Astrocyte (in vitro differentiated cells and primary cell): ENCODE measurements at places on chromosomes 1 and 21. TPM values are rescaled to one million over a fixed set of nuclear protein-coding genes. Genes with fewer than 3 reads are reported as not detected.

DNA sequence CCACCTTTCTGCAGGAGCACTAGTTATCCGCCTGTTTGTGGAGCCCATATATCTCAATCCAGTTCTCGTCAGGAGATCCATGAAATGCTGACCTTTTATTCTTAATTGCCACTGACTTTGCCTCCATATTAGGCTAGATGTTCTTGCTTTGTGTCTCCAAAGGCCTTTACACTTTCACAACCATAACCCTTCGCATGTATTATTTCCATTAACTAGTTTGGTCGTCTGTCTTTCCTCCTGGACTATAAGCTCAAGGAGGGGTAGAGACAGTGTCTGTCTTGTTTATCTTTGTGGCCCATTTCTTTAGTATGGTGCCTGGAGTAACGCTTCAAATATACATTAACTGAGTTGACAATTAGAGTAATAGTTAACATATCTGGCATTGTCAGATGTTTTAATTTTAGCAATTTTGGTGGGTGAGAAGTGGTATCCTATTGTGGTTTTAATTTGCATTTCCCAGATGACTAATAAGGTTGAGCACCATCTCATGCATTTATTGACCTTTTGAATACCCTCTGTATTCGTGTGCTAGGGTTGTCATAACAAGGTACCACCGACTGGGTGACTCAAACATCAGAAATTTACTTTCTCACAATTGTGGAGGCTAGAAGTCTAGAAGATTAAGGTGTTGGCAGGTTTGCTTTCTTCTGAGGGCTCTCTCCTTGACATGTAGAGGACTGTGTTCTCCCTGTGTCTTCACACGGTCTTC, 21.7 kb upstream of the IL12RB2 start:
- H3K27ac ChIP-seq, result no peak overlapping the region
- no peaks in the 10 kb centered on the region for H3K36me3 ChIP-seq
- peak; percentile 52 for DNase-seq
- H3K4me1 ChIP-seq, result no peaks in the 10 kb centered on the region
- H3K4me3 ChIP-seq, result no peak overlapping the region

GRCh38 chr1:229171934-229172333, 99.0 kb upstream of the RAB4A start:
- no peaks in the 10 kb centered on the region for H3K27me3 ChIP-seq
- no peaks in the 10 kb centered on the region for H3K36me3 ChIP-seq
- no peak for DNase-seq
- no peak overlapping the region for H3K27ac ChIP-seq

GRCh38 chr1:206892351-206892984, 4.8 kb upstream of the IL24 start:
- DNase-seq, result peak; percentile 44
- H3K36me3 ChIP-seq, result no peaks in the 10 kb centered on the region
- H3K4me3 ChIP-seq, result no peak overlapping the region
- H3K27ac ChIP-seq, result no peak overlapping the region
- H3K27me3 ChIP-seq, result no peaks in the 10 kb centered on the region
- peaks cover 5% of the 10 kb centered on the region for H3K4me1 ChIP-seq

Gene OR2AJ1
- total RNA-seq, result not detected in 2 replicates

DNA sequence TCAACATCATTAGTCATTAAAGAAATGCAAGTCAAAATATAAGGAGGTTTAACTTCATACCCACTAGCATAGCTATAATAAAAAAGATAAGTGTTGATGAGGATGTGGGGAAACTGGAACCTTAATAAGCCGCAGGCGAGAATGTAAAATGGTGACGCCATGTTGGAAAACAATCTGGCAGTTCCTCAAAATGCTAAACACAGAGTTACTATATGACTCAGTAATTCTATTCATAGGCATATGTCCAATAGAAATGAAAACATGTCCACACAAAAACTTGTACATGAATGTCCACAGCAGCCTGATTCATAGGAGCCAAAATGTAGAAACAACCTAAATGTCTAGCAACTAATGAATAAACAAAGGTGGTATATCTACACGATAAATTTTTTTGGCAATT, 23.2 kb downstream of the DDX59 start:
- no peaks in the 10 kb centered on the region for H3K27me3 ChIP-seq
- no peak for DNase-seq
- H3K27ac ChIP-seq, result no peak overlapping the region
- H3K4me1 ChIP-seq, result no peaks in the 10 kb centered on the region
- H3K36me3 ChIP-seq, result peaks cover 5% of the 10 kb centered on the region
- no peak overlapping the region for H3K4me3 ChIP-seq

DNA sequence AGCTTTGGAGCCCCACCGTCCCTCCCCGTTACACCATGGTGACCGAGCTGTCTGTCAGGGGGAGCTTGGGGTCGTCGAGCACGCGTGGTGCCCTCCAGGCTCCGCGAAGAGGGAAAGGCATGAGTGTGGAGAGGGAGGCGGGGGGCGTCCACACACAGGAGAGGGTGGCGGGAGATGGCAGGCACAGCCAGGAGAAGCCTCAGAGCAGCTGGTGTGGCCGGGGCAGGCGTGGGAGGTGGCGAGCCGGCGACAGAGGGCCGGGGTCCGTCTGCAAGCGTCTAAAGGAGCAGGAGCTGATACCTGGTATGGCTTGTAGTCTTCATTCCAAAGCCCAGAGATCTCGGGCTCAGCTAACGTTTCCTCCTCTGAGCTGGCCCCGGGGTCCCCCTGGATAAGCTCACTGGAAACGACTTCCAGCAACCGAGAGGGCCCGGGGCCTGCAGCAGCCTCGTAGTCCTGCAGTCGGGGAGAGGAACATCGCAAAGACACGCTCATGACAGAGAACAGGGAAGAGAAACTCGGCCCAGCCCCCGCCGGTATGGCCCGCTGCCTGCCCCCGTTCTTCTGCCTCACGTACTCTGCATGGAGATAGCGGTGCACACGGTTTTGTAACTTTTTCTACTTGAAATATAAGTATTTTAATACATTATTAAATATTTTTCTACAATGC, 37.4 kb downstream of the CFAP74 start:
- DNase-seq, result no peak
- H3K36me3 ChIP-seq, result no peaks in the 10 kb centered on the region
- H3K27me3 ChIP-seq, result peaks cover 5% of the 10 kb centered on the region
- H3K4me1 ChIP-seq, result no peaks in the 10 kb centered on the region
- H3K27ac ChIP-seq, result no peak overlapping the region
- H3K4me3 ChIP-seq, result no peak overlapping the region

DNA sequence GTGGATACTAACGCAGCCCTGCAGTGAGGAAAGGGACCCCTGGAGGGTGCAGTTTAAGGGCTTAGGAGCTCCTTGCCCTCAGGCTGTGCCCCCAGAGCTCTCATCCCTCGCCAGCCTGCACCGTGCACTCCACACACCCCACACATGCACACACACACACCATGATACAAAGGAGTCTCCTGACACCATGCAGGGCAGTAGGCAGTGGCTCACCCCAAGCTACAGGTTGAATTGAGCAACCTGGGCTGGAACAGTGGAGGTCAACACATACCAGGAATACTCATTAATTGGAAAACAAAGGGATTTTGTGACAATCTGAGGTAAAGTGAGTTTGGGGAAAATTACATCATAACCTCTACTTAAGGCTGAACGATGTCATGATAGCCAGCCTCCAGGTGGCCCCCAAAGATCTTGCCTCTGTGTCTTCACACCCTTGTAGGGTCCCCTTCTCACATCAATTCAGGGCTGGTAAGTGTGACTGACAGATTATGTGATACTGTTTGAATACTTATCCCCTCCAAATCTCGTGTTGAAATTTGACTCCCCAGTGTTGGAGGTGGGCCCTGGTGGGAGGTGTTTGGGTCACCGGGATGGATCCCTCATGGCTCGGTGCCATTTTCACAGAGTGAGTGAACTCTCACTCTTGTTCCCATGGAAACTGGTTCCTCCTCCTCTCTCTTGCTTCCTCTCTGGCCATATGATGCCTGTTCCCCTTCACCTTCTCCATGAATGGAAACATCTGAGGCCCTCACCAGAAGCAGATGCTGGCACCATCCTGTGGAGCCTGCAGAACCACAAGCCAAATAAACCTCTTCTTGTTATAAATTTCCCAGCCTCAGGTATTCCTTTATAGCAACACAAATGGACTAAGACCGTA, 111.0 kb upstream of the RAB4A start:
- H3K4me3 ChIP-seq, result no peak overlapping the region
- H3K27ac ChIP-seq, result no peak overlapping the region
- H3K4me1 ChIP-seq, result no peaks in the 10 kb centered on the region
- no peaks in the 10 kb centered on the region for H3K36me3 ChIP-seq
- DNase-seq, result no peak
- H3K27me3 ChIP-seq, result peaks cover 4% of the 10 kb centered on the region

DNA sequence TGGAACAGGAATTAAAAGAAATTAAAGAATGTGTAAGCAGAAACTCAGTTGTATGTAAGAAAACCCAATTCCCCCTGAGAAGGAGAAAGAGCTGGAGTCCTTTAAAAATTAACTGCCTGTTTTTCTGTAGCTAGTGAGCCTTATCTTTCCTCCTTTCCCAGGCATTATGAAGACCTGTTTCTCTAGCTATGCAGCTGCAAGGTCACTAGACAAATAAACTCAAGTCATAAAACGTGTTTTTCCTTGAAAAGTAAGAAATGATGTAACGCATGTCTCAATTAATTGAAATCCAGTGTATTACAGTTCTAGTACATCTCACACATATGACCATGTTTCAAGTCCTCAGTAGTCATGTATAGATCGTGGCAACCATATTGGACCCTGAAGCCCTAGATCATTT, 5.3 kb downstream of the S100A12 start:
- H3K27ac ChIP-seq, result no peak overlapping the region
- no peaks in the 10 kb centered on the region for H3K36me3 ChIP-seq
- no peaks in the 10 kb centered on the region for H3K4me1 ChIP-seq
- H3K4me3 ChIP-seq, result no peak overlapping the region
- DNase-seq, result no peak

DNA sequence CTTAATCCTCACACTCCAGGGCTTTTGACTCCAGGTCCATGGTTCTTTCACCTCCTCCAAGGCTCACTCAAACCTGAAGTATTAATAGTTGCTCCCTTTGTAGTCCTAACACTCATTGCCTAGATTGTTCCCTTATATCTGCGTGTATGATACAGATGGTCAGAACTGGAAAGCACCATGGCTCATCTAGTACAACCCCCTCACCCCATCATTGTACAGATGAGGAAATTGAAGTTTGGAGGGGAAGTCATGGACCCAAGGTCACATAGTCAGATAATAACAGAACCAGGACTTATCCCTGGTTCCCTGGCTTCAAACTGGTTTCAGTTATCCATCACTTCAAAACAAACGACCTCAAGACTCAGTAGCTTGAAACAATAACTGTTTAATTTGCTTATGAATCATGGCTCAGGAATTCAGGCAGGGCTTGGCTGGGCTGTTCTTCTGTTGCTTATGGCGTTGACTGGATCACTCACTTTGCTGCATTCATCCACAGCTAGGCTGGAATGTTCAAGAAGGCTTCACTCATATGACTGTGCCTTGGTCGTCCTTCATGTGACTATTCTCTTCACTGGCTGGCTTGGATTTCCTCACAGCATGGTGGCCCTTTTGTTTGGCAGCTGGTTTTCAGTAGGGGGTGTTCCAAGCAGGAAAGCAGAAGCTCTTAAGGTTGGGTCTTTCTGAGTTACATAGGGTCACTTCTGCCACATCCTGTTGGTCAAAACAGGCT, 5.0 kb downstream of the NOS1AP start:
- no peak overlapping the region for H3K27ac ChIP-seq
- no peak for DNase-seq
- no peaks in the 10 kb centered on the region for H3K36me3 ChIP-seq

- no peak overlapping the region for H3K27ac ChIP-seq
- no peaks in the 10 kb centered on the region for H3K36me3 ChIP-seq
- H3K4me3 ChIP-seq, result no peak overlapping the region
- peaks cover 26% of the 10 kb centered on the region for H3K4me1 ChIP-seq
- no peak for DNase-seq
- no peaks in the 10 kb centered on the region for H3K27me3 ChIP-seq
These were observed 3.0 kb downstream of the CELSR2 start for GRCh38 chr1:109252167-109252892.

DNA sequence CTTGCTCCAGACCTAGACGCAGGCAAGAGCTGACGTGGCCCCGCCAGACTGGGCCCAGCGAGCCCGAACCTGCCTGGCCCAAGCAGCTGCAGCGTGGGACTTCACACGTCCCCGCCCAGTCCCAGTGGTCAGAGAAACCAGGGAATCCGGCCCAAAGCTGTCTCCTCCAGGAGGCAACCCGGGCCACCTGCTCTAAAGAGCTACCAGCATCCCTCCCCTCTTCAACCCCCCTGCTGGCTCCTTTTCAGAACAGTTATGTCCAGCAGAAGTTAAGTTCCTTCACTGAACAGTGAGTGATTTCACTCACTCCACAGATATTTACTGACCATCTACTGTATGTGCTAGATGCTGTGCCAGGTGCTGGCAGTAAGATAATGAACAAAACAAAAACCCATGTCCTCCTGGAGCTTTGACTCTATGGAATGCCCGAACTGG, 2.1 kb upstream of the EFNA1 start:
- H3K4me1 ChIP-seq, result peaks cover 44% of the 10 kb centered on the region
- H3K27me3 ChIP-seq, result peaks cover 53% of the 10 kb centered on the region
- DNase-seq, result no peak
- no peak overlapping the region for H3K4me3 ChIP-seq
- no peak overlapping the region for H3K27ac ChIP-seq

DNA sequence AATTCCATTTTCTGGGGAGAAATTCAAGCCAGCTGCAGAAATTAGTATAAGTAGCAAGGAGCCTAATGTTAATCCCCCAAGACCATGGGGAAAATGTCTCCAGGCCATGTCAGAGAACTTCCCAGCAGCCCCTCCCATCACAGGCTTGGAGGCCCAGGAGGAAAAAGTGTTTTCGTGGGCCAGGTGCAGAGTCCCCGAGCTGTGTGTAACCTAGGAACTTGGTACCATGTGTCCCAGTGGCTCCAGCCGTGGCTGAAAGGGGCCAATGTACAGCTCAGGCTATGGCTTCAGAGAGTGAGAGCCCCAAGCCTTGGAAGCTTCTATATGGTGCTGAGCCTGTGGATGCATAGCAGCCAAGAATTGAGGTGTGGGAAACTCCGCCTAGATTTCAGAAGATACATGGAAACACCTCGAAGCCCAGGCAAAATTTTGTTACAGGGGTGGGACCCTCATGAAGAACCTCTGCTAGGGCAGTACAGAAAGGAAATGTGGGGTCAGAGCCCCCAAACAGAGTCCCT, 286.3 kb downstream of the MATN1 start:
- H3K27ac ChIP-seq, result no peak overlapping the region
- no peak overlapping the region for H3K4me3 ChIP-seq
- no peak for DNase-seq
- no peaks in the 10 kb centered on the region for H3K4me1 ChIP-seq
- peaks cover 3% of the 10 kb centered on the region for H3K27me3 ChIP-seq

Gene RXFP4
- not detected in 2 replicates for total RNA-seq

Gene TINAGL1
- 3.9 and 5.7 TPM in 2 replicates for total RNA-seq

Gene RAB25
- total RNA-seq, result 0.99 and 3.1 TPM in 2 replicates

DNA sequence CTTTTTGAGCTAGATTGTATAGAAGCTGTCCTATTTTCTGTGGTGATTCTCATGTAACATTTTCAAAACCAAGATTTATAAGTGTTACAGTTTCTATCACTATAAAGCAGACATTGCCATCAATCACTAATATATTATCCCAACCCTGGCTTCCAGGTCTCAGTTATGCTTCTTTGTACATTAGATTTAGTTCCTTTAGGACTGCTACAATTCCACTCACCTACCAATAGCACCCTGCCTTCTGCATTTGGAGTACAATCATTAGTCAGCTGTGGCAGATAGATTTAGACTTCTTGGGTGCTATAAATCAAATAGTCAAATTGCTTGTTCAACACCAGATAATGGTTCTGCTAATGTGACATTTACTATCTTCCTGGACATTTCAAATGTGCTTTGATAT, 281.6 kb downstream of the BRINP3 start:
- H3K36me3 ChIP-seq, result no peaks in the 10 kb centered on the region
- no peak for DNase-seq
- no peak overlapping the region for H3K27ac ChIP-seq
